ENCODE measurements at places on chromosomes 16 and 17. TPM values are rescaled to one million over a fixed set of nuclear protein-coding genes. Genes with fewer than 3 reads are reported as not detected.
A peak's percentile ranks its signal among the peaks of the same experiment; 100 is the strongest.

GRCh38 chr17:49146620-49147306 lies 14.2 kb downstream of the B4GALNT2 start:
- DNase-seq, result no peak

Gene MYH8
- total RNA-seq, result not detected

GRCh38 chr17:65231662-65232335 lies 94.6 kb downstream of the RGS9 start:
- peak; percentile 87 for DNase-seq

DNA sequence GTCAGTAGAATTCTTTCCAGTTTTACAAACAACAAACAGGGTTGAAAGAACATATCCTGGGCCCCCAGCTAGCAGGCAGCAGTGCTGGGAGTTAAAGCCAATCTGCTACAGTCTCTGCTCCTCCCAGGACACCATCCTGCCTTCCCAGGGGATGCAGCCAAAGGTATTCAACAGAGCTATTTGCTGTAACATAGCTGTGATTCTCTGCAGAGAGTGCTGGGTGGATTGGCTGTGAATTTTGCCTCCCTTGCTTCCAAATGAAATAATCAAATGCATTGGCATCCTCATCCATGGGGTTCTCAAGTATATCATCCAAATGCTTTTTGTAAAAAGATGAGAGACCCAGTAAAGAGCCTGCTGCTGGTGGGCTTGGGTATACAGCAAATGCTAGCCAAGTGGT lies 124.3 kb downstream of the NPIPB5 start:
- peak; percentile 80 for DNase-seq

- no peak for DNase-seq
Measured at GRCh38 chr17:8332688-8333087, 7.0 kb upstream of the ODF4 start.

DNA sequence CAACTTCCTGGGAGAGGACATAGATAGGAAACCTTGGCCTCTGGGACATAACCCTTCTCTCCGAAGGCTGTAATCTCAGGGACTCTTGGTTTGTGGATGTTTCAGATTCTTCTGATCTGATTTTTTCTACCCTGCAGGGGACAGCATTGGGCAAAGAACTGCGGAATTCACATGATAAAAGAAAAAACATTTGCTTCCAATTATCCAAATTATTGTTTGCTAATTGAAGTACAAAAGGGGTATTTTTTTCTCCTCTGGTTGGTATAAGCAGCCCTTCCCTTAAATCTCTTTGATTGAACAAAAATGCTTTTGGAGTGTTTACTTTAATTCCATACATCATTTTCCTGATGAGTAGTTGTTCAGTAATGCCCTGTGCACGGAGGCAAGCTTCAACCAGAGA lies 251.7 kb upstream of the IRX3 start:
- DNase-seq, result no peak

DNA sequence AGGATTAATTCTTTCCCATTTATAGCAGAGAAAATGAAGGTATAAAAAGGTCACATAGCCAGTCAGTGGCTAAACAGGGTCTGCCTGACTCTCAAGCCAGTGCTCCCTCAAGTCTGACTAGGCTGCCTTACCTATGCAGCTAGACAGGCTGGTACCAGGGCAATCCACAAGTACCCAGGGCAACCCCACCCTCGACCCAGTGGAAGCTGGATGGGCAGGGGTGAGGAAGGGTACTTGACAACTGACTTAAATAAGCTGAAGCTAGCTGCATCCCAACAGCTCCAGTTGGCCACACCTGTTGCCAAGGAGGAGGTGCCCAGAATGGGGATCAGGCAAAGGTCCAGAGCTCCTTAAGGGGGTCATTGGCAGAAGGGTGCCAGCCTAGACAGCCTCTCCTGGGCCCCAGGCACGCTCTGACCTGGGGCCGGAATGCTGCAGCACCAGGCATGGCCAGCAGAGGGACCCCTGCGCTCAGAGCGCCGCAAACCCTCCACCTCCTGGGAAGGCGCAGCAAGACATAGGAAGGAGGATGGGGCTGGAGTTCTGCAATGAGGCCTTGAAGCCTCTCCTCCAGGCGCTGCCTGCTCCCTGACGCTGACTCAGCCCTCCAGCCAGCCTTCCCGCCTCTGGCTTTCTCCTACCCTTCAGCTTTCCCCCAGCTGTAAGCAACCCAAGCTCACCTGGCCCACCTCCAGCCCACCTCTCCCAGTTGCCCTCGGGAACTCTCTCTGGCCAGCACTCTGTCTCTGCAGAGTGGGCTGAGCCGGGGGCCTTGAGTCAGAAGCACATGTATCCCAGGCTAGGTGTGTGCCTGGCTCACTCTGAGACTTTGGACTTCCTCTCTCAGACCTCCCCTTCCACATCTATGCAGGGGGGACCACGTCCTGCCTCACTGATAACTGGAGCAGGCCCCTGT lies 28.8 kb downstream of the MPP2 start:
- peak; percentile 93 for DNase-seq

Gene SLC5A11
- not detected for total RNA-seq

Gene CHAD
- total RNA-seq, result not detected

Gene SAP30BP
- 88.1 TPM for total RNA-seq

Gene TIGD7
- 10.0 TPM for total RNA-seq

- DNase-seq, result no peak
Measured at GRCh38 chr17:33945646-33946546, 309.2 kb upstream of the CCL2 start.

- no peak for DNase-seq
Measured at GRCh38 chr17:78107976-78108725, 20.4 kb downstream of the TMC6 start.

Gene MAPK8IP3
- 105 TPM for total RNA-seq

GRCh38 chr17:14557480-14557879 lies 256.6 kb downstream of the HS3ST3B1 start:
- DNase-seq, result no peak

DNA sequence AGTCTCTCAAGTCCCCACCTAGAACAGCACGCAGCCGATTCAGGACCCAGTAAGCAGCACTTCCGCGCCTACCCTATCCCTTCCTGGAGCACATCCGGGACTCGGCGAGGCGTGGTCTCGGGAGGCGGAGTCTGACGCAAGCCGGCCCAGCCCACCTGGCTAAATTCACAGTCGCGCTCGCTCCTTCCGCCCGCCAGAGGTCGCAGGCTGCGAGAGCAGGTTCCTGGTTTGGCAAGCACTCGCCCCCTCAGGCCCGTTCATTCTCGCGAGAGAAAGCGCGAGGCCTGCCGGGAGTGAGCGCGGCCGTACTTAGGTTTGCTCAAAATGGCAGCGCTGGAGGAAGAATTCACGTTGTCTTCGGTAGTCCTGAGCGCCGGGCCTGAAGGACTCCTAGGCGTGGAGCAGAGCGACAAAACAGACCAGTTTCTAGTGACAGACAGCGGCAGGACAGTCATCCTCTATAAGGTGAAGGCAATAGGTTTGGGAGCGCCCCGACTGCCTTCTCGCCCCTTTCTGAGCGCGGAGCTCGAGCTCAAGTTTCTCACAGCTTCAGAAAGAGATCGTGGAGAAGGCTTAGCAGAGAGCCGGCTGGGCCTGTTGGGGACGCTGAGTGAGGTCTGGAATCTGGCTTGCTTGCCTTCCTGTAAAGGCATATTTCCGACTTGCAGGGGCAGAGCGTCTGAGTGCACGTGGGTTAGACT lies at the start of gene NOL11:
NOL11 (plus strand) TSS at position 313 of the 701 bp plus-strand sequence; CDS start at position 325, 12 bp downstream.
- peak; percentile 100 for DNase-seq

DNA sequence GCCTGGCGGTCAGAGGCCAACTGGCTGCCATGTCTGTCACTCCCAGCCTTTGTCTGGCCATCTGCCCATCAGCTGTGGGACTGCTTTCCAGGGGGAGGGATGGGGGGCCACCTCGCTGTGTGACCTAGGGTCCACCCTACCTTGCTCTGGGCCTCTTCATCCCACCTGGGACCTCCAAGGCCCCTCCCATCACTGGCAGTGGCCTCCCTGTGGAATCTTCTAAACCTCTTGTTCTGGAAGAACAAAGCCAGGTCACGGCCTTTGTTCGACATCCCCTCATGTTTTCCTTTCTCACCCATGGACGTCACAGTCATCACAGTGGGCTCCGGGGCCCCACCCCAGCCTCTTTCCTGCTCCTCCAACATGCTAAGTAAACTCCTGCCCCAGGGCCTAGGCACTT lies 24.0 kb downstream of the SPNS2 start:
- DNase-seq, result no peak

Gene MT4
- total RNA-seq, result not detected

Gene EXOC3L1
- total RNA-seq, result not detected

DNA sequence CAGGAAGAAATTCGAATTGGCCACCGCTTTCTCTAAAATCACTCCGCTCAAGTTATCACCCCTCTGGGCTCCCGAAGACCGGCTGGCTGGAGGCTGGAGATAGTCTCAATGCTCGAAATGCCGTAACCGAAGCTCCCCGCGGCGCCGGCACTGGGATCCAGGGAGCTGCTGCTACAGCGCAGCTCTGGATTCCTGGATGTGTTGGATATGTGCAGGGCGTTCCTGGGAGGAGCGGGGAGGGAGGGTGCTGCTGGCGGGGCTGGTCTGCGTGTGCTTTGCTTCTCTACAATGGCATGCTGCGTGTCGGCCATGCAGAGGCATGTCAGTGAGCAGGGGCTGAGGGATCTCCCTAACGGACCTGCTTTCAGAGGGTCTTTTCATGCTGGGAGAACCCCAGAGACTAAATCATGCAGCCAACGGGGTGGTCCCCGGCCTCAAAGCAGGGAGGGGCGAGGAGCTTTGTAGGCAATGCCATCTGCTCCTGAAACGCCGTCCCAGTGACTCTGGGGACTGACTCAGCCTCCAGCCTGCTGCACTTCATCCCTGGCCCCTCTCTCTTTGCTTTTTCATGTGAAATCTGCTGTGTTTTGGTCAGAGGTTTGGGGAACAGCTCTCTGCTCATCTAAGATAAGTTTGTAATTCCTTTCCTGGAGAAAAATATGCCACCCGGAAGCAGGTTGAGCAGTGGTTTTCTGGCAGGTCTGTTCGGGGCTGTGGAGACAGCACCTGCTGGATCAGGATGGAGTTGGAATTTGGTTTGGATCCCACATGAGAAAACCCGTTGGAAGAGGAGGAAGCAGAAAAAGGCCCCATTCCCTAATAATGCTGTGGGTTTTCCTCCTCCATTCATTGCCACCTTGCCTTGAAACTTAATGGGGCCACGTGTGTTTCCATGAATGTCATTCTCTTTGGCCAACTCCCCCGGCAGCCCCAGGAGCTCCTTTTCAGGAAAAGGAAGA lies 311.4 kb downstream of the SEC14L1 start:
- no peak for DNase-seq

DNA sequence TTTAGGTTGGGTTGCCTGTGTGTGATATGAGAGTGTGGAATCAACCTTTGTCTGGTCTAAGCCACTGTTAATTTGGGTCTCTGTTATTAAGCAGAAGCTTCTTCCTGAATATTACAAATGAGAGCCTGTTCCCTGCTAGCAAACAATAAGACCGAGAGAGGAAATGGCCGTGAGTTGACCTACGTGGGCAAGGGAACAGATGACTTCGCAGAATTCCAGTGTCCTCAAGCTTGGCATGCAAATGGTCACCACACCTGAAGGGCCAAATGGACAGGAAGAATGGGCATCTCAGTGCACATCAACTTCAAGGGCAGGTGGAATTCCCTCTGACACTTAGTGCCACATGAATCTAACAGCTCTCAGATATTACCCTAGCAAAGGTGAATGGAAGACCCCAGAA lies 250.8 kb upstream of the FOXF1 start:
- DNase-seq, result no peak

- DNase-seq, result no peak
Measured at GRCh38 chr17:46140645-46141197, 52.5 kb downstream of the KANSL1 start.

GRCh38 chr17:3983606-3984484 lies 19.6 kb upstream of the ATP2A3 start:
- no peak for DNase-seq

Gene SYNGR2
- total RNA-seq, result 43.2 TPM

Gene RAMP2
- total RNA-seq, result 2.4 TPM

Gene ARL5C
- not detected for total RNA-seq

Gene MYH3
- total RNA-seq, result 3.2 TPM

DNA sequence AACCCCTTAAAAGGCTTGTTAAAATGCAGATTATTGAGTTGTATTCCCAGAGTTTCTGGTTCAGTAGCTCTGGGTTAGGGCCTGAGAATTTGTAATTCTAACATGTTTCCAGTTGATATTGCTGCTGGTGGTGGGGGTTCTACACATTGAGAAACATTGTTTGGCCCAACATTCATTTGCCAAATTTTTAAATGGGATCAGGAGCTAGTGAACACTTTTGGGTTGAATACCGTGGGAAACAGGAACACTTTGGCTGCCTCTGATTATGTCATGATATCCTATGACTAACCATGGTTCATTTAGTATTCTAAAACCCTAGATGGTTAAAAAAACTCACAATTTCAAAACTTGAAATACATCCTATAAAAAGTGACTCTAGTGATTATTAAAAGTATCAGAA lies 89.3 kb downstream of the RPGRIP1L start:
- no peak for DNase-seq

GRCh38 chr16:11716336-11716735 lies 26.3 kb downstream of the TXNDC11 start:
- DNase-seq, result no peak

Gene GGT6
- total RNA-seq, result not detected

GRCh38 chr17:64575431-64575830 lies 68.7 kb downstream of the CEP95 start:
- DNase-seq, result no peak

Gene KRTAP17-1
- total RNA-seq, result not detected

DNA sequence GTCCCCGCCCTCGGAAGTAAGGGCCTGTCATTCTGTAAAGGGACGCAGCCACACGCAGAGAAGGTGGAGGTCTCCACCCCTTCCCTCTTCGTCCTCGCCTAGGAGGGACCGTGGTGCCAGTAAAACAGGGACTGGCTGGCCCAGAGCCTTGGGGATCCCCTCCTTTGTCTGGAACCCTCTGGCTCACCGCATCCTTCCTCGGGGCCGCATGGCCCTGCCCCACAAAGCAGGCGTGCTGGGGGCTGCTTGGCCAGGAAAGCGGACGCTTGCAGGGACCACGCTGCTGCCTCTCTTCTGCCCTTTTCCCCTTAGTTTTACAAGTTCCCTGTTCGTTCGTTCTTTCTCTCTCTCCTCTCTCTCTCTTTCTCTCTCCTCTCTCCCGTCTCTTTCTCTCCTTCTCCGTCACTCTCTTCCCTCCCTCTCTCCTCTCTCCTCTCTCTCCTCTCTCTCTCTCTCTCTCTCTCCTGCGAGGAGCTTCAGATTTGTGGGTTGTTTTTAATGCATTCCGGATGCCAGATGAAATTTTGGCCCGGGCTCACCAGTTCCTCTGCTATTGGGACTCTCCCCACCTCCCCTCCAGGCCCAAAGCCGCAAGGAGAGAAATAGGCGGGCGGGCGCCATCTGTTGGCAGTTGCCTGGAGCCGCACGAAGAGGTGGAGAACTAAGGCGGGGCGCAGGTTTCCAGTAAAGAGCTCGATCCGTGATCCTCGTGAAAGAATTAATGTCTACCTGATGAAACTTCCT lies 35.1 kb upstream of the CDRT4 start:
- peak; percentile 95 for DNase-seq

Gene CLEC10A
- not detected for total RNA-seq

Gene TNK1
- total RNA-seq, result not detected

DNA sequence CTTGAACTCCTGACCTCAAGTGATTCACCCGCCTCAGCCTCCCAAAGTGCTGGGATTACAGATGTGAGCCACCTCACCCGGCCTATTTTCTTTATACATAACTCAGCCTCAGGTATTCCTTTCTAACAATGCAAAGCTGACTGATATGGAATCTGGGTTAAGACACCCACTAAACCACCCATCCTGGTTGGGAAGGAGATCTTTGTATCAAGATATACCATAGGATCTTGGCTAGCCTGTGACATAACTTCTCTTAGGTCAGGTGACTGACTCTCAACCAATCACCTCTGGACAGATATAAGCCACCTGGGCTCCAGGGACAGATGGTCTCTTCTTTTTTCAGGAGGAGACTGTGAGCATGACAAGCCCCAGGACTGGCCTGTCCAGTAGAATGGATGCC lies 51.2 kb upstream of the NKD1 start:
- DNase-seq, result no peak
